ENCODE measurements at places on chromosomes 6 and 20.

GRCh38 chr6:166470863-166471410 lies 88.2 kb upstream of the MPC1 start:
- no peak for DNase-seq

- DNase-seq = no peak
Measured at GRCh38 chr6:35362200-35362599, 19.8 kb downstream of the PPARD start.

DNA sequence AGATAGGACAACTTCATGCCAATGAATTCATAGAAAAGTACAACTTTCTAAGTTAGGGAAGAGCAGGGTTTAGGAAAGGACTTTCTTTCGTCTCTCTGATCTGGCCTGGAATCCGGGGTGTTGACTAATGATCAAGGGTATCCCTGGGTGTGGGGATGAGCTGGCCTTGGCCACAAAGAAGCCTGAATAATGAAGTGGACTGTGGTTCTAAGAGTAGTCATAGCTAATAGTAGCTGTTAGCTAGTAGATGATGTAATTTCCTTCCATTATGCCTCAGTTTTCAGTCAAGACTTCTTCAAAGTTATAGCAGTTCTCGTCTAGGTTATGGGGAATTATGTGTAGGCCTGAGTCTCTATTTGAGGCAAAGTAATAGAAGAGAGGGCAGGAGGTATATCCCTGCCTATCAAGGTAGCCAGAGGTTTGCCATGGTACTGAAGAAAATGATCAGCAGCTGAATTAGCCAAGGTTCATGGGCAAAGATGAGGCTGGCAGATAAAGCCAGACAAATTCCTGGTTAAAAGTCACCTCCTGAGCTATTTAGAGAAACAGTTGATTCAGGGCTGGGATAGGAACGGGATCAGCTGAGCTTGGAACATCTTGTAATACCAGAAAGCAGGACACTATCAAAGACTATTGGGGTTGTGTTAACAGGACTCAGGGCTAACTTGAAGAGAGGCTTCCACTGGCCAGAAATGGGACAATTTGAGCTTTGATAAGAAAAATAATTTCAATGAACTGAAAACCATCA lies 18.7 kb upstream of the TRPC4AP start:
- DNase-seq = peak; percentile 91

GRCh38 chr6:47188588-47189021 lies 121.1 kb downstream of the TNFRSF21 start:
- peak; percentile 72 for DNase-seq

DNA sequence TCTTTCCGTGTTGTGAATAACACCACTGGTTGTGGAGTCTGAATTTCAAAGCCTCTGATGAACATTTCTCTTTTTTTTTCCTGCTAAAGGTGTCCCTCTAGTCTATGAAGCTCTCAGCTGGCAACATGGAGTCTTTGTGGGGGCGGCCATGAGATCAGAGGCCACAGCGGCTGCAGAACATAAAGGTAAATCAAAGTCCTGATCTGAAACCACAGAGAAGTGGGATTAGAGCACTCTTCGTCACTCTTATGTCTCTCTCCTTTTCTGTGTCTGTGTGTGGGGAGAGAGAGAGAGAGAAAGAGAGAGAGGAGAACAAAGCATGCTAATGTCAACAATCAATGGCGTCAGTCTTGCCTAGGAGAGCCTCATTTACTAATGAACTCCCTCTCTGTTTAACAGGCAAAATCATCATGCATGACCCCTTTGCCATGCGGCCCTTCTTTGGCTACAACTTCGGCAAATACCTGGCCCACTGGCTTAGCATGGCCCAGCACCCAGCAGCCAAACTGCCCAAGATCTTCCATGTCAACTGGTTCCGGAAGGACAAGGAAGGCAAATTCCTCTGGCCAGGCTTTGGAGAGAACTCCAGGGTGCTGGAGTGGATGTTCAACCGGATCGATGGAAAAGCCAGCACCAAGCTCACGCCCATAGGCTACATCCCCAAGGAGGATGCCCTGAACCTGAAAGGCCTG lies 4.2 kb downstream of the PCK1 start:
- no peak for DNase-seq

DNA sequence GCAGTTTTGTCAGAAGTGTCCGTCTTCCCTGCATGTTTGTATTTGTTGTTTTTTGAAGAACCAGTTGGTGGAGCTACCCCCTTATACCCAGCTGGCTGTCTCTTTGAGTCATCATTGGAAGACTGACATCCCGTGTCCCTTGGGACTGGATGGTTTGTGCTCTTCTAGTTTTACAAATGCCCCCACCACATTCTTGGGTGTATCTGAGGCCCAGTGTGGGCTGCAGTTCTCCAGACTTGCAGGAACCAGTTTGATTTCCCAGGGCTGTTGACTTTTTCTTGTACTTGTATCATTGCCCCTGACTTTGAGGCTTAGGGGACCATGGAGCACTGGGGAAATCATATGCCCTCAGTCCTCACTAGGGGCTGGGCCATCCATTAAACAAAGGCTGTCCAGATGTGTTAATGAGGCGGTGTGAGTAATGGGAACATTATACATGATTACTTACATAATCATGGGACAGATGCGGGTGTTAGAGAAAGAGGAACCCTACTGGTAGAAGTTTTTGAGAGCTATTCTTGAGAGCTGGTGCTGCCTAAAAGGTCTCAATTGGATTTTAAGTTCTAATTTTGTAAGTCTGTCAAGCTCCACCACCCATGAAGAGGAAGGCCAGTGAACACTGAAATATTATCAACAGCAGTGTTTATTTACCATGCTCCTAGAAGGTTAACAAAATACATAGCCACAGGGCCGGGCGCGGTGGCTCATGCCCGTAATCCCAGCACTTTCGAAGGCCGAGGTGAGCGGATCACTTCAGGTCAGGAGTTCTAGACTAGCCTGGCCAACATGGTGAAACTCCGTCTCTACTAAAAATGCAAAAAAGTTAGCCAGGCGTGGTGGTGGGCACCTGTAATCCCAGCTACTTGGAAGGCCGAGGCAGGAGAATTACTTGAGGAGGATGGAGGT lies 8.5 kb downstream of the JARID2 start:
- DNase-seq = peak; percentile 69

DNA sequence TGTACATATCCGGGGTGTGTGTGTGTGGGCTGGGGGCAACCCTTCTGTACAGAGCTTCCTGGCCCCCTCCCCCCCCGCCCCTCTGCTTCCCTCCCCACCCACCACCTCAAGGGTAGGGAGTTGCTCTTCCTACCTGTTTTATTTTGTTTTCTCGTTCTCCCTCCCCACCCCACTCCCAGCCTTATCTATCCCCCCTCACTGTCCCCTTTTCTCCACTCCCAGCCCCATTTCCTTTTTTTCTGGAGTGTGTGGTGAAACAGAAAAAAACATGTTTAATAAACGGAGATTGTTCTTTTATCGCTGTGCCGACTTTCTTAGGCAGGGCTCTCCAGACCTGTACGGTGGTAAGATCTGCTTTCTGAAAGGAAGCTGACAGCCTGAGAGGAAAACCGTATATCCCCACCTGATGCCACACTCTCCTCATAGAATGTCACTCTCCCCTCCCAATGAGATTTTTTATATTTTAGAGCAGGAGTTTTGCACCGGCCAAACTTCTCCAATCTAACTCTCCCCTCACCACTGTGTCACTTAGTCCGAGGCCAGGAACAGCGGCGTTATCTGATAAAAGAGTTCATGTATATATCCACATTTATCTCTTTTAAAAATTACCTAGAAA lies 875 bp upstream of the ZBTB9 start:
- DNase-seq = peak; percentile 8

DNA sequence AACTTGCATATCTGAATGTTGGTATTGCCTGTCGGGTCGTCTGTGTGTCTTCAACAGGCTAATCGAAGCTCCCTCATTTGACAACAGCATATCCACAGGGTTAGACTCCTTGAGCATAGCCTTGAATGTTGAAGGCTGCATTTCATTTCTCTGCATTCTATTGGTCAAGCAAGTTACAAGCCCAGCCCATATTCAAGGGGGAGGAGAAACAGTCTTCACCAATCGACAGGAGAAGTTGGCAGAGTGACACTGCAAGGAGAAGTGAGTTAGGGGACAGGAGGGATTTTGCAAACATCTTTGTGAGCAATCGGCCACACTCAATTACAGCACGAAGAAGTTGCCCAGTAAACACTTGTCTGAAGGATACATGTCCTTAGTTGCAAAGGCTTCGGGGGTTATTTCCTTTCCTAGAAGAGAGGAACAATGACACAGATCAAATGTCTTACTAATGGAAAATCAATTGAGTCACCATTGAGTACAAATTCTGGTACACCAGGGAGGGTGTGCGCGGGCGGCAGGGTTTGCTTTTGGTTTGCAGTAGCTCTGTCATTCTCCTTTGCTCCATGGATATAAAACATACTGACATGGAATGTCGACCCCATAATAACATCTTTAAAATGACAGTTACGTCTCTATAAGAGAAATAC lies 60.6 kb upstream of the NT5E start:
- no peak for DNase-seq

GRCh38 chr6:32964776-32965175 lies 3.6 kb upstream of the BRD2 start:
- no peak for DNase-seq

- DNase-seq = peak; percentile 82
Measured at GRCh38 chr6:101083533-101084175, 202.5 kb upstream of the ASCC3 start.

- peak; percentile 19 for DNase-seq
Measured at GRCh38 chr6:100461278-100461916, 3.3 kb downstream of the SIM1 start.

DNA sequence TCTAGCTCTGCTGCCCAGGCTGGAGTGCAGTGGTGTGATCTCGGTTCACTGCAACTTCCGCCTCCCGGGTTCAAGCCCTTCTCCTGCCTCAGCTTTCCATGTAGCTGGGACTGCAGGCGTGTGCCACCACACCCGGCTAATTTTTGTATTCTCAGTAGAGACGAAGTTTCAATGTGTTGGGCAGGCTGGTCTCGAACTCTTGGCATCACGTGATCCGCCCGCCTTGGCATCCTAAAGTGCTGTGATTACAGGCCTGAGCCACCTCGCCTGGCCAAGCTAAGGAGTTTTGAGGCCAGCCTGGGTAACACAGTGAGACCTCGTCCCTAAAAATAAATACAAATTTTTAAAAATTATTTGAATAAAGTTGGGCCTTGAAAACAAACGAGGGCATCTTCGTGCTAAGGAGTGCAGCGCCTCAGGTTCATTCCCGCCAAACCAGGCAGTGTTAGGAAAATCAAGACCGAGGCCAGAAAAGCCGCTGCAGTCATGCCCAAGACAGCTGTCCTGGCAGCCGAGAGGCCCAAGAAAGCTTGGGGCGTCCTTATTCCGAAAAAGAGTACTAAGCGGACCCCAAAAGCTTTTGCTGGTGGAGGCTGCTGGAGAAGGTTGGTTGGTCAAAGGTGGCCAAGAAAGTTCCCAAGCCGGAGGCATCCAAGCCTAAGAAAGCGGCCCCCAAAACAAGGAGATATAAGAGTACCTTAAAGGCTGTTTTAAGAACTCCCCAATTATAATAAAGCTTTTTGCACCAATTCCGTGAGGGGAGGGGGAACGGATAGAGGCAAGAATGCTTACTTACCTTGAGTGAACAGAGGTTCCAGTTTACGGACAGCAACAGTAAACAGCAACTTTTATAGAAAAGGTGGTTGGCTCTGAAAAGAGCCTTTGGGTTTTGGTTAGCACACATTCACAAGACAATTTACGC lies 109.0 kb downstream of the HFE start:
- no peak for DNase-seq

DNA sequence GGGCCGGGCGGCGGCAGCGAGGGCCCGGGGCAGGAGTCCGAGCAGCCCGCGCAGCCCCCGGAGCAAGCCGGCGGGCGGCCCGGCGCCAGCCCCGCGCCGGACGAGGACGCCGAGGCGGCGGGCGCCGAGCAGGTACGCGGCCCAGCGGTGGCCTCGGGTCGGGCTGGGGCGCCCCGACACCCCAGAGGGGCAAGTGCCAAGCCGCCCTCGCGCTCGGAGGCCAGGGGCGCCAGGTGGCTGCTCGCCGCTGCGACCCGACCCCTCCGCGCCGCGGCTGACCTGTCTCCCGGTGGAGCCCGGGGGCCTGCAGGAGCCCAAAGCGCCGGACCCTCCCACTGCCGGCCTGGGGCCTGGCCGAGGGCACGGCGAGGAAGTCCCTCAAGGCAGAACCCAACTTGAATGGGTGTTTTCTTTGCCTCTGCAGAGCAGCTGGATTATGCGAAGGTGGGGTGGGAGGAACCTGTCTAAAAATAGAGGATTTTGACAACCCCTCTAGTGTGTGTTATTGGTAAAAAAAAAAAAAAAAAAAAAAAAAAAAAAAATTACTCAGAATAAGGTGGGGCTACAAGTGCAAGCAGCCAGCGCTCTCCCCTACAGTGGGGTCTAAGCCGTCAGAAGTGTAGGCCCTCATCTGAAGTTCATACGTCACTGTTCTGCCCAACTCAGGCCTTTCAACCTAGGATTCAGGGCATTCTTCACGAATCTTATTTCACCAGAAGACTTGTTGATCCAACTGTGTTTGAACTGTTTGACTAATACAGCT lies 609 bp downstream of the OGFRL1 start:
- peak; percentile 37 for DNase-seq

- DNase-seq = no peak
Measured at GRCh38 chr20:35235881-35236280, 9.4 kb downstream of the MMP24 start.

DNA sequence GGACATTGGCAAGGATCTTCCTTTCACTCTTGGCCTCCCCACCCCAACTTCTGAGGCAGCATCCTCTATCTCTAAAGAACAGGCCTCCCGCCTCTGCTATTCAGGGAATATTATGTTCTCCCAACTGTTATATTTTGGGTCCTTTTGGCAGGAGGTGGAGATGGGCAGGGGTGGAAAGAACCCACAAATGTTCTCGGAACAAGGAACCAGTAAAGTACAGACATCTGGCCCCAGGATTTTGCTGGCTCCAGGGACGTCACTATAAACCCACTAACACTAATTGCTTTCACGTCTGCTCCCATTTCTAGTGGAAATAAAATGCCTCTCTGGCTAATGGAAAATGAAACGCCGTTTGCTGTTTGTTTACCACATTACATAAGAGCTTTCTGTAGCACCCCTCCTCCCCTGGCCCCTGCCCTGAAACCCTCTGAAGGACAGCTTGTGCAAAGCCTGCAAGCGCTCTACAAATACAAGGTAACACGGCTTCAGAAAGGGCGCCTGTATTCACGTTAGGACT lies 77.7 kb upstream of the TBC1D7 start:
- DNase-seq = no peak

DNA sequence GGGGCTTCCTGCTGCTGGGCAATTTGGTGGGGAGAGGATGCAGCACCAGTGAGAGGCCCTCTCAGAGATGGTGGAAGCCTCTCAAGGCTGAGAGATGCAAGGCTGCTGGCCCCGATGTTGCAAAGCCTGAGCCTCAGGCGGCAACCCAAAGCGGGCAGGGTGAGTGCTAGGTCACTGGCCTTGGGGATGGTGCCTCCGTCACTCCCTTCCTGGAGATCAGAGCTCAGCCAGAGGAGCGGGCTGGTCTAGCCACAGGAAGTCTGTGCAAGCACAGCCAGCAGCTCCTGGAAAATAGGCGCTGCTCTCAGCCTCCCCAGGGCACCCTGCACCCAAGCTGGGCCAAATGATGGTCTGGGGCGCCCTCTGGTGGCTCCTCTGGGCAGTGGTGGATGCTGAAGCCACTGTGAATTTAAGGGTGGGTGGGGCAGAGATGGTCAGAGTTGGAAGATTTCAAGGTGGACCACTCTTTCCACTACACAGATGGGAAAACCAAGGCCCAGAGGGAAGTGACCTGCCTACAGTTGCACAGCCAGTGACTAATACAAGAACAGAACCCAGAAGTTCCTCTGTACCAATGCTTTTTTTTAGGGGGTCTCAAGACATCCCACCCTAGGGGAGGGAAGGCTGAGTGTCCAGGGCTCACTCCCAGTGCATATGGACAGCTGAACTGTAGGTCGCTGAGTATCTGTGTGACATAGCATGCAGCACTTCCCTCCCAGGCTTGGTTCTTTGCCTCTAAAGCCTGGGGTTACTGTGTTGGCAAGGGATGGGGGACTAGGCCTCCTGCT lies 20.8 kb downstream of the C20orf203 start:
- peak; percentile 67 for DNase-seq
